ENCODE measurements at places on chromosomes 3 and 15.

GRCh38 chr15:90419738-90420406 is 31.8 kb downstream of the IQGAP1 start:
- DNase-seq: no peak

DNA sequence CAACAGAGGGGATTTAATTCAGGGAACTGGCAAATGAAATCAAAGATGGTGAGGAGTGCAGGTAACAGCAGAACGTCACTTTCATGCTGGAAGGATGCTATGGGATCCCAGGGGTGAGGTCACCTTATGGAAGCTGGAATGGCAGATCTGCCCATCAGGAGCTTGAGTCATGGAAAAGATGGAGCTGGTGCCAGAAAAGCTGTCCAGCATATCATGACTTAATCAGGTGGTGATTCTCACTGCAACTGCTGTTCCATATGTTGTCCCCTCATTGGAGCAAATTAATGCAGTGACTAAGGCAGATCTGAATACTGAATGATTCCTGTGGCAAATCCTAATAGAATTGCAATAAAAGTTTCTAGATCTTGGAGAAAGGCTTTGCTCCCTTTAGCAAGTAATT is 38.4 kb downstream of the HHLA2 start:
- DNase-seq: no peak

GRCh38 chr3:66934725-66935124 is 63.4 kb upstream of the KBTBD8 start:
- no peak for DNase-seq

DNA sequence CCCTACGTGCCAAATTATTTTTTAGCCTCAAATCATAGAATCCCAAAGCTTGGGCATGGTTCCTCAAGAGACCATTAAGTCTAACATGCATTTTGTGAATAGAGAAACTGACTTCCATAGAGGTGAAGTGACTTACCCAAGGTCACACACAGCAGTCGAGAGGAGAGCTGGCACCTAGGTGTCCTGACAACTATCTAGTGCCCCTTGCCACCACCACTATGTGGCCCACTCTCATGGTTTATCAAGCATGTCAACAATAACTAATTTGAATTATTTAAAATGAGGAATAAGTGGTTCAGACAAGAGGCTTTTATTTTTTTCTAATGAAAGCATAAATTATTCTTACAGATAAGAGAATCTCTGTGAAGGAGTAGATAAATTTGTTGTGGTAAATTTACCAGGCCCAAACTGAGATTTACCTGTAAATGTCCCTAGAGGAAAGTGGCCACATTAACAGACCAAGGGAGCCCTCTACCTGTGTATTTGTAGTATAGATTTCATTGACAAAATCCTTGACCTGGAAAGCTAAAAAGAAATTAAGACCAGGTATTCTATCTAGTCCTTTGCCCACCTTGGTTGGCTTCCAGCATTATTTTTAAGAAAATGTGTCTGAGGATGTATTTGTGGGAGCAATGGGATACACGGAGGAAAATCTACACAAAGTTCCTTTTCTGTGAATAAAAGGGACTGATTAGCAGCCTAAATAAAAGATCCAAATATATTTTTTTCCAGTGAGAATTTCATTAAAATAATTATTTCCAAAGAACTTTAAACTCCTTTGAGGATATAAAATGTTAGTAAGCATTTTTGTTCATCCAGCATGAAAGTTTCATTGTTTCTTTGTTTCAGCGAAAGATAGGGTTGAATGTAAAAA is 49.1 kb downstream of the IQCH start:
- DNase-seq: peak; percentile 53

DNA sequence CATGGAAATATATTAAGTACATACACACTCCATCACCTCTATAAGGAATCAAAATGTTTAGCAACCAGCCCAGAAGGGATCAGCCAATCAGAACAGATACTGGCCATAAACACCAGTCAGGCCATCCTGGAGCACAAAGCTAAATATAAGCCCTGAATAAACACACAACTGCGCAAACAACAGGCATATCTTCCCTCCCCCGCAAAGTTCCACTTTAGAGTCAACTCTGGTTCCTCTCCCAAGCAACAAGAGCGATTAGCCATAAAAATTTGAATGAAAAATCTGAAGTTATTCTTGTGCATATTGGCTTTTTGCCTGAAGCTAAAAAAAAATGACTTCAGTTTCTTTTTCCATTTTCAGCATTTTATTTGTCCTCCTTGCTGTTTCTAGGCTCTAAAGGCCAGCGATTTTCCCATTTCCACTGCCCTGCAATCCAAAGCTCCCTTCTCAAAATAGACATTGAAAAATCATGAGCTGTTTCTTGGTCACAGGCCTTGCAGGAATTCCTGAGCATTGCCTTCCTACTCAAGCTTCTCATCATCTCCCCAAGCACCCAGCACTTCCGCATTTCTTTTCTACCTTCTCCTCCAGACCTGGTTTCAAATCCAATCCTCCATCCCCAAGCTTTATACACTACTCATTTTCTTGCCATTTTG is 247.9 kb downstream of the ZMAT3 start:
- no peak for DNase-seq

GRCh38 chr3:39413691-39414420 is 7.3 kb downstream of the RPSA start:
- peak; percentile 69 for DNase-seq

DNA sequence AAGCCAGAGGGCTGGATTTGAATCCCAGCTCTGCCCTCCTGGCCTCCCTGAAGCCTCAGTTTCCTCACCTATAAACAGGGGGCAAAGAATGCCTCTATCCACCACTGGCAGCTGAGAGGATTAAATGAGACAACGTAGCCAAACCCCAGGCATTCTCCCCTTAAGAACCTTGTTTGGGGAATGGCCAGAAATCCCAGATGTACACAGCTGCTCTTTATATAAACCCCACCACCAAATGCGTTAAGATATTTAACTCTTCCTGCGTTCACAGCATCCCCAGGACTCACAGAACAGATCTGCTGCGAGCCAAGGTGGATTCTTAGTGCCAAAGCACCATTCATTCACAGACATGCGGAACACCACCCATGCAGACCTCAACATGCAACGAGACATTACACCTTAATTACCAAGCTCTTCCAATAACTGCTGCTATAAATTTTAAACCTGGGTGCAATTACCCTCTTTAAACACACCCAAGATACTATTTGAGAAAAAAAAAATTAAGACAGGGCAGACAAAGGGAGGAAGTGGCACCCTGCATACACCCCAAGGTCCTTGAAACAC is 5.2 kb downstream of the TLE3 start:
- DNase-seq: peak; percentile 55

- no peak for DNase-seq
Measured at GRCh38 chr3:40035177-40035576, 225.8 kb downstream of the MYRIP start.

- no peak for DNase-seq
Measured at GRCh38 chr3:139134678-139135372, 90.1 kb upstream of the PRR23C start.

DNA sequence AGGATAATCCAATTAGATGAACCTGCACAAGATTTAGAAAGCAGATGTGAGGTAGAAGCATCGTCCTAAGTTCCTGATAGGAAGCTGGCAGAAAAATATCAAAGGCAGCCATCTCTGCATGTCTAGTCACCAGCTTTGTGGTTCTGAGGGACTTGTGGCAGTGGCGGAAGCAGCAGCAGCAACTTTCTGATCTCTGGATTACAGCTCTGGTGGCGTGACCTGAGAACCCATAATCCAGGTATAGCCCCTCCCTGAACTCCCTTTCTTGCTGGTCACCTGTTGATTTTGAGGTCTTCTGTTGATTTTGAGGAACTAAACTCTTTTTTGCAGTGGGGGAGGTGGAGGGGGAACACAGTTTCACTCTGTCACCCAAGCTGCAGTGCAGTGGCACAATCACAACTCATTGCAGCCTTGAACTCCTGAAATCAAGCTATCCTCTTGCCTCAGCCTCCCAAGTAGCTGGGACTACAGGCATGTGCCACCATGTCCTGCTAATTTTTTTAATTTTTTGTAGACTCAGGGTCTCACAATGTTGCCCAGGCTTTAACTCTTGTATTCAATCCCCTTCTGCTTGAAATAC is 7.9 kb downstream of the FSIP1 start:
- DNase-seq: peak; percentile 51

DNA sequence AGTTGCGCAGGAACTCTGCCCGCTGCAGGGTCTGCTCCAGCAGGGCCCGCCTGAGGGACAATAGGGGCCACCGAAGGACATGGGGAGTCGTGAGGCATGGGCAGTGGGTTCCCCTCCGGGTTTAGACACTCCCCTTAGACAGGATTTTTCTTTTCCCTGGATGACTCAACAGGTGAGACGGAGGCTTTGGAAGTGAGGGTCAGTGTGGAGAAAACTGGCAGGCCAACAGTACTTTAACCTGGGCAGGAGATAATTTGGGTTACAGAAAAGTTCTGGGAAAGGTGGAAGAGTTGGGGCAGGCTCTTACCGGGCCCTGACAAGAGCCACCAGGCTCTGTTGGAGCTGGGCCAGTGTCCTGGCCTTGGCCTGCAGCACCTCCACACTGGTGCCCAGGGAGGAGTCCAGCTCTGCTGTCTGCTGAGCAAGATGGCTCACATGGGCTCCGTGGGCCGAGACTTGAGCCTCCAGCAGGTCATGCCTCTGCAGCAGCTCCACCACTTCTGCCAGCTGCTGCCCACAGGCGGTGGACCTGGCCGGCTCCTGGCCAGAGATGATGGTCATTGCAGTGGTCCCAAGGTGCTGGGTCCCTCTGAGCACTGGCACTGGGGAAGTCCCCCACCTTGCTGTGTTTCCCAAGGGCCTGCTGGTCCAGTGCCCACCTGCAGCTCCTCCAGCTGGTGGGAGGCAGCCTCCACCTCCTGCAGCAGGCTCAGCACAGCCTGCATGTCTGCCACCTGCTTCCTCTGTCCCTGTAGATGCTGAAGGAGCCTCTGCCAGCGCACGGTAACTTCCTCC is 11.0 kb downstream of the SPTBN5 start:
- no peak for DNase-seq

GRCh38 chr3:195751560-195751959 is 30.8 kb downstream of the MUC20 start:
- no peak for DNase-seq

DNA sequence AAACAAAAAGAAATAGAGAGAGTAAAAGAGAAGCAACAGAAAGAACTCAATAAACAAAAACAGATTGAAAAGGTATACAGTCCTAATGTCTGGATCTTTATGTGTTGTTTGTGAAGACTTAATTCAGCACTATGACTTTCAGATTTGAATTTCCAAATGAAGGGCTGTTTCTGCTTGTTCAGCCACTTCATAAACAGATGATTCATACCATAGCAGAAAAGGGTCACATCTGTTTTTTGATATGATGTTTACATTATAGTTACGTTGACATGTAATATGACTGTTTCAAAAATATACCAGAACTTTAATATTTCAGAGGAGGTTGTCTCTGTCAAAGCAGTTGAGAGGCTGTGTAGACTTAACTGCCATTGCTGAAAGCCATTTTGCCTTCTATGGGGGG is 24.1 kb downstream of the ASB14 start:
- no peak for DNase-seq

- no peak for DNase-seq
Measured at GRCh38 chr15:29840926-29841325, 18.7 kb upstream of the TJP1 start.

GRCh38 chr3:56870436-56870835 is 68.7 kb upstream of the ARHGEF3 start:
- DNase-seq: no peak

DNA sequence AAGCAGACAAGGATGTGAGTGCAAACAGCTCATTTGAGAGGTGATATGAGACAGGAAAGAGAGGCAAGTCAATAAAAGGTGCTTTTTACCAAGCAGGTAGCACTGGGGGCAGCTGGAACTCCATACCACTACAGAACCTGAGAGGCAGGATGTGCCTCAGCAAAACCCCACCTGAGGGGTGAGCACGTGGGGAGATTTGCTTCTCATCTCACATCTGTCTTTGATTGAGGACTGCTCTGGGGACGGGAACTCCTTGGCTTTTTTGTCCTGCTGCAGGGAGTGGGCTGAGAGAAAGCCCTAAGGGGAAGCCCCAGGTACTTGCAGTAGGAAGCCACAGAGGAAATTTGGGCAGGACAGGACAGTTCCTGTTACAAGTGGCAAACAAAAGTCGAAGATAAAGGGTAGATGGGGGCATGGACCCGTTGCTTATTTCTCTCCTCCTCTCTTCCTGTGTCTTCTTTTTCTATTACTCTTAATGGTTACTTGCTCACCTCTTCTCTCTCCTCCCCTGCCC is 27.1 kb downstream of the CFAP161 start:
- DNase-seq: no peak

GRCh38 chr15:79593119-79593869 is 161.2 kb downstream of the MINAR1 start:
- DNase-seq: peak; percentile 26

DNA sequence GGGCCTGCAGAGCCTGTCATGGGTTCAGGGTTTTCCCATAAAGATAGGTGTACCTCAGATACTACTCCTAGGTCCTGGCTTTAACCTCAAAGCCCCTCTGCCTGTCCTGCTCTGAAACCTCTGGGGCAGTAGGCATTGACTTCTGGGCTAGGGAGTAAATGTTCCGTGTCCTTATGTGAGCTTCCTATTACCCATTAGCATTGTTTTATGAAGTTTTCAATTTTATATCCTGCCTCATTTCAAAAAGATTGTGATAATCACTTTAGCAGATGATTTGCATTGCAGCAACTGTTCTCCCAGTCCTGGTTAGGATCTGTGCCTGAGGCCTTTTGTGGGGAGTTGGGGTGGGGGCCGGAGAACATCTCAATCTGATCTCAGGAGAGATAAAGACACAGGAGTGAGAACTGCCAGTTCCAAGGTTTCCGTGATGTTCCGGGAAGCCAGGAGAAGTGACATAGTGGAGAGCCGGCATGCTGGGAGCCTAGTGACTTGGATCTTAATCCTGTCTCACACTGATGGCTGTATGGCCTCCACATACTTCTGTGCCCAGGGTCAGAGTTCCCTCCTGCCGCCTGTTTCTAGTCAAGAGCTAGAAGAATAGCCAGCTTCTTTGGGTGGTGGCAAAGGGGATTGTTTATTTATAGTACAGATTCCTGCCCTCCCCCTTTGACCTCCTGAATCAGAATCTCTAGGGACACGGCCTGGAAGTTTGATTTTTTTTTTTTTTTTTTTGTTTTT is 10.6 kb downstream of the TPM1 start:
- DNase-seq: peak; percentile 70

DNA sequence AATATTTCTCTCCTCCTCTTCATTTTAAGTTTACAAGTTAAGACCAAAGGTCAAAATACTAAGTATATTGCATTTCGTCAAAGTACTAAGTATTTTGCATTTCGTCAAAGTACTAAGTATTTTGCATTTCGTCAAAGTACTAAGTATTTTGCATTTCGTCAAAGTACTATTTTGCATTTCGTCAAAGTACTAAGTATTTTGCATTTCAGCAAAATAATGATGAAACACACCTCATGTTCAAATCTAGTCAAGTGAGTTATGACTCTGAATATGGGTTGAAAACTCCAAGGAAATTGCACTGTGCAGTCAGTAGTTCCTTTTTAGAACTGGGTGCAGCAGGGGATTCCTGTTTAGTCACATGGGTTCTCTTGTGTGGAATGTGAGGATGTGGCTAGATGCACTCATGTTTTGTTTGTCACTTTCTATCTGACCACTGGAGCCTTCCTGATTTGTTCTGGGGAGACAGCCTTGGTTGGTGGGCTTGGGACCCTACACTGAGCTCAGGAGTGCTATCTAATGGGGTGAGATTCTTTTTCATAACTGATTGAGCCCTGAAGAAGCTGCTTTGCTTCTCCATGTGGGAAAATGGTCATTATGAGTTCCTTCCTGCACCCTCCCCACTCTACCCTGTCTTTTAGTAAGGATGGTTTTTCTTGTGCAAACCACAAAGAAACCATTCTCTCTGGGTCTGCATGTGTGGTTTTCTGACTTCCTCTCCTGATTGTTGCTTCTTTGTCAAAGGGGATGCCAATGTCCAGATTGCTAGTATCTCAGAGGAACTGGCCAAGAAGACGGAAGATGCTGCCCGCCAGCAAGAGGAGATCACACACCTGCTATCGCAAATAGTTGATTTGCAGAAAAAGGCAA is 73.4 kb downstream of the CCK start:
- DNase-seq: no peak
